Stimulated activated CD8-positive, alpha-beta memory T cell treated with anti-CD3 and anti-CD28 coated beads, Interleukin-15, amount 100 ng/mL, for 24 hours (primary cell): ENCODE measurements at places on chromosomes 13 and 19.

GRCh38 chr13:69319656-69320055, 788.0 kb upstream of the ATXN8OS start:
- no peak for DNase-seq

DNA sequence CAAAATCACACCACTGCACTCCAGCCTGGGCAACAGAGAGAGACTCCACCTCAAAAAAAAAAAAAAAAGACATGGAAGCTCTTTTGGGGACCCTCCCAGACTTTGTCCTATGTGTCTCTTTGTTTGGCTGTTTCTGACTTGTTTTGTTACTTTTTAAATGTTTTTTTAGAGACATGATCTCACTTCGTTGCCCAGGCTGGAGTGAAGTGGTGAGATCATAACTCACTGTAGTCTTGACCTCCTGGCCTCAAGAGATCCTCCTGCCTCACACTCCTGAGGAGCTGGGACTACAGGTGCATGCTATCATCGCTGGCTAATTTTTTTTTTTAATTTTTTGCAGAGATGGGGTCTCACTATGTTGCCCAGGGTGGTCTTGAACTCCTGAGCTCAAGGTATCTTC, 16.4 kb upstream of the DPP9 start:
- no peak for DNase-seq

- no peak for DNase-seq
These were observed 13.8 kb downstream of the CILP2 start for GRCh38 chr19:19551853-19552192.

DNA sequence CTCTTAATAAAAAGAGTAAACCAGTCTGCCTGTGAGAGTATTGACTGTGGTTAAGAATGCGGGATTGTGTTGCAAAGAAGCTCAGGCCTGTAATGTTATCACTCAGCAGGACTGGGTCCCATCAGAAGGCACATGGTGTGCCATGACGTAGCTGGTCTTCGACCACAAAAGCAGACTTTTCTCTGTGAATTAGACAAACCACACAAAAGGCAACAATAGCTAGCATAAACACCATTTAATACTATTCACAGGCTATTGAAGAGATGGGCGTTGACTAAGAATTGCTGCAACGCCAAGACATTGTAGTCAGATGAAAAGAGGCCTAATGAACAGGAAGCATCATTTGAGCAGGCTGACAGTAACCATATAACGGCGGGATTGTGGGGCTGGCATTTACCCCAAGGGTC, 235.6 kb upstream of the SOX21 start:
- no peak for DNase-seq

GRCh38 chr13:49140910-49141611, 79.1 kb upstream of the MLNR start:
- no peak for DNase-seq

DNA sequence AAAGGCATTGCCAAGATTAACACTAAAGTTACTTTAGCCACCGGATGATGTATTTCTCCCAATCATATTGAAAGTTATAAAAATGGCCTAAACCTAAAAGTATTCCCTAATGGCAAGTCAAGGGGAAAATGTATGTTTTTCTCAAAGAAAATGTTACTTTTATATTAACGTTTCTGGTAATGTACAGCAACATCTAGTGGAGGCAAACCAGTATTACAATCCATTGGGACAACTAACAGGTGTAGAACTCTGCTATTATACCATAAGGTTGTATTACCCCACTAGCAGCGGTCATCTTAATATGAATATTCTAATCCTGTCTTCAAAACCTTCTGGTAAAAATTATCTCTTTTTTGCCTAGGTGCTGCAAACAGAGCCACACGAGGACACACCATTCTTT, 69.2 kb downstream of the ZNF100 start:
- DNase-seq = no peak

- no peak for DNase-seq
These were observed 144.6 kb downstream of the NBEA start for GRCh38 chr13:35086667-35087066.

DNA sequence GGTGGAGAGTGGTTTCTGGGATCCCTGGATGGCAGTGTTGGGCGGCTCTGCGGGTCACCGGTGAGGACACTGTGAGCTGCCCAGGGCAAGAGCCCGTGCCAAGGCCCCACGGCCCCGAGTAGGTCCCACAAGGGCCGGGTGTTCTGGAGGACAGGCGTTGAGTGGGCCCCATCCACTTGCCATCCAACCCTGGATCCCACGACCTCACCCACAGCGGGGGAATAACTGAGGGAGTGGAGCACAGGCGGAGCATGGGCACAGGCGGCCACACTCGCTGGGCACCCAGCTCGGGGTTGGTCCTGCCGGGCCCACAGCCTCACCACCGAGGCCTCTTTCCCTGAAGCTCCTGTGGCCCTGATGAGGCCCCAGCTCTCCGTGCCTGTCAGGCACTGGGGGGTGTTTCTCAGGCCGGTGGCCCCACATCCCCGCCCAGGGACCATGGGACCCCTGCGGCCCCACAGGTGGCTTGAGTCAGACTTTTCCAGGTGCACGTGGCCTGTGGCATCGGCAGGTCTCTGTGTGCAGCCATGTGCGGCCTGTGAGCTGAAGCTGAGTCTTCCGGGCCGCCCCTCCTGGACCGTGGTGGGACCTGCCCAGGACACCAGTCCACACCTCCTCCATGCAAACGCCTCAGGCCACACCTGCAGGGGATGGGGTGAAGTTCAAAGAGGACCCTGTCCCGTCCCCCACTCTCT, 16.6 kb downstream of the TMEM255B start:
- DNase-seq = no peak

DNA sequence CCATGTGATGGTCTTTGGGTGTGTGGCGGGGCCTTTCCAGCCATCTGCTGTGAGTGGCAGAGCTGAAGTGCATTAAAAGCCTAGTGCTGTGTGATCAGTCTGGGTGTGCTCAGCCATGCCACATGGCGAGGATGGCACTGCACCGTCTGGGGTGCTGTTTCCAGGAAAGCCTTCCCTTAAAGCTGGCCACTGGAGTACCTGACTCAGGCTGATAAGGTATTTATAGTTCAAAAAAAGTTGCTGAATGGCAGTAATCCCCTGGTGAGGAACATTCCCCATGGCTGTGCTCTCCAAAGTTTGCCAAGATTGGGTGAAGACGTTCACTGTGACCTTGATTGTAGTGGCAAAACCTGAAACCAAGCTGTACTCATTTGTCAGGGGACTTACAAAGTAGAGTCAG, 6.0 kb downstream of the GPI start:
- no peak for DNase-seq

GRCh38 chr19:48755084-48755641, at the start of gene FGF21:
Gene FGF21 (plus strand): TSS chr19:48755524. CDS start chr19:48756237, 713 bp downstream.
- no peak for DNase-seq

DNA sequence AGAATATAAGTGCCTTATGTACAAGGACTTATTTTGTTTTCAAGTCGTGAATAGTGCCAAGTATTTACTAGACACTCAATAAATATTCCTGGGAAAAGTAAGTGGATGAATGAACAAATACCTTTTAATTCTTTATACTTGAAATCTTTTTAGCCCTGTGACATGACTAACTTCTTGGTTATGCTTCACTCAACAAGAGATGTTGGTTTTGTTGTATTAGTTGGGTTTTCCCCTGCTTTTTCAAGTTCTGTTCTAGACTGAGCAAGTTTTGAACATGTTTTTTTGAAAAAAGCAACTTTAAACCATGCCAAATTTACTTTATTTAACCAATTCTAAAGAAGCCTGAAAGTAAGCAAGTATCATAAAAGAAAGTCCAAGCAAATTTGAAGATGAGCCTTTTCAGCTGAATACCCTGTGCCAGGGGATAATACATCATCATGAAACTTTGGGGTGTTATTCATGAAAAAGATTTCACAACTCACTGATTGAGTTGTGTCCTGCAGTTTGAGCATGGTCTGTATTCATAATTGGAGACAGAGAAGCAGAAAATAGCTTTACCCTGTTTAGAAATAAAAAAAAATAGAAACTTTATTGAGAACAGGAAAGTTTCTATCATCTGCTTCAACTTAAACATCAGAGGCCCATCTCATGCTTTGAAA, 11.1 kb downstream of the LMO7 start:
- DNase-seq = no peak

GRCh38 chr19:5646703-5647102, 23.8 kb downstream of the SAFB start:
- no peak for DNase-seq

DNA sequence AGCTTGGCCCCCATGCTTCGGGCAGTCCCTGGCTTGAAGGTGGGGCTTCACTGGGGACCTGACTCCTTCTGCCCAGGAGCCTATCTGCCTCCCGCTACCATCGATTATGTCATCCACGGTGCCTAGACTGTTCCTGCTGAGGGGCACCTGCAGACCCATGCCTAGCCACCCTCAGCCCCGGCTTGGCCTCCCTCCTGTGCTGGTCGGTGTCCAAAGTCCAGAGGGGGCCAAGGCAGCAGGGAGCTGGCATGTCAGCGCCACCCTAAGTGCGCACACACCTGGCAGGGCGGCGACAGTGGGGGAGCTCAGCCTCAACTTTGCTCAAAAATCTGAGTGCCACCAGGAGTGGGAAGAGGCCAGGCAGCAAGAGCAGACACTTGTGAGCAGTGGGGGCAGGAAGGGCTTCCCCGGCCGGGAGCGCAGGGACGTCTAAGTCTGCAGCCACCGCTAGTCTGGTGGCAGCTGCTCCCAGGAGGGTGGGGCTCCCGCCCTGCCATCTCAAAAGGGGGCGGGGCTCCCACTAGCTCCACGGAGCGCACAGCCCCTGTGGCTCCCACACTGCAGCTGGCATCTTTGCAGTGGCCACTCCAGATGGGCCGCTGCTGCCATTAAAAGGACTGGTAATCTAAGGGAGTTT, 13.5 kb upstream of the URAD start:
- DNase-seq = no peak

DNA sequence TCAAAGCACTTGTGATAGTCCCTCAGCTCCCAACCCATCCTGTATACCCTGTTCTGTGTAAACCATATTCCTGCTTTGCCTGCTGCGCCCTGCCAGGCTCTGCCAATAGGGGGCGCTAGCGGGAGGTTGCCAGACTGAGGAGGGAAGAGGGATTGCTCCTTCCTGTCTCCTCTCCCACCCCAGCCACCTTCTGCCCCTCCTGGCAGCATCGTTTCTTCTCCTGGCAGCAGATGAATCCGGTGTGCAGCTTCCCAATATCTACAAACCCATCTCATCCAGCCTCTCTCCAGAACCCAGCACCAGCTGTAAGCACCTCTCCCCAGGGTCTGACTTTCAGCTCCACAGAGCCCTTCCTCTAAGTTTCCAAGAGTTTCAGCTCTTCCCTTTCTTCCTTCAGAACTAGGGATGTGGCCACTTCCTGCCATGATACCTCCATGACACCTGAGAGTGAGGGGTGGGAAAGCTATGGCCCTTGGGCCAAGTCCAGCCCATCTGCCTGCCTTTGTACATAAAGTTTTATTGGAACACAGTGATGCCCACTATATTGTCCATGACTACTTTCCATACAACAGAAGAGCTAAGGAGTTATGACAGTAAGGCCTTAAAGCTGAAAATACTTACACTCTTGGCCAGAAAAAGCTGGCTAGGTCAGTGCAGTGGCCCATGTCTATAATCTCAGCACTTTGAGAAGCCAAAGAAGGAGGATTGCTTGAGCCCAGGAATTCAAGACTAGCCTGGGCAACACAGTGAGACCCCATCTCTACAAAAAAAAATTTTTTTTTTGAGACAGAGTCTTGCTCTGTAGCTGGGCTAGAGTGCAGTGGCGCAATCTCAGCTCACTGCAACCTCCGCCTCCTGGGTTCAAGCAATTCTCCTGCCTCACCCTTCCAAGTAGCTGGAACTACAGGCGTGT, 34.5 kb upstream of the ATP1A3 start:
- no peak for DNase-seq

- DNase-seq = no peak
These were observed 18.9 kb upstream of the ZSCAN5A start for GRCh38 chr19:56333506-56333905.

- no peak for DNase-seq
These were observed 51.6 kb upstream of the UBL3 start for GRCh38 chr13:29901710-29902631.

- peak; percentile 33 for DNase-seq
These were observed at the start of gene ZNF541 for GRCh38 chr19:47573071-47574026. Gene ZNF541 (minus strand): TSS chr19:47573148. CDS start chr19:47555856, 17,292 bp downstream.

DNA sequence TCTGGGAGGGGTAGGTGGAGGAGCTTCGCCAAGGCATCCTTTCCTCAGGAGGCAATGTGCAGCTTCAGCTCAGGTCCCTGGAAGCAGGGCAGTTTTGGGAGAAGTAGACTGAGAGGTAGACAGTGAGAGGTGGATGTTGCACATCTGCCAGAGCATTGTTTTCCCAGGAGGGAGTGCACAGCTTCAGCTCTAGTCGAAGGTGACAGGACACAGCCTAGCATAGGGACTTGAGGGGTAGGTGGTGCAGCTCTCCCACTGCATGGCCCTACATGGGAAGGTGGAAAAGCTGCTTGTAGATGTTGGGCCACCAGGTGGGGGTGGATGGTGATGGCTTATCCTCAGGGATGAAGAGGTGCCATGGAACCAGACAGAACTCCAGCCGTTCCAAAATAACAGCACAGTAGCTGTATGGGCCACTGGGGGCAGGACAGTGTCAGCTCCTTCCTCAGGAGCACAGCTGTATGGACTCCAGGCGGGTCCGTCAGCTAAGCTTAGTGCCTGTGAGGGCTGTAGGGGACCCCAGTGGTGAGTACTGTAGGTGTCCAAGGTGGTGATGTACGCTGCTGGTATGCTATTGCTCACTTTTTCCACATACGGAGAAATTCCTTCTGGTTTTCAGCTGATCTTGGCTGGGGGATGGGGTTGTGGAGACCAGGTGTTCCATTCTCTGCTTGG, 17.4 kb upstream of the ZNF543 start:
- no peak for DNase-seq

DNA sequence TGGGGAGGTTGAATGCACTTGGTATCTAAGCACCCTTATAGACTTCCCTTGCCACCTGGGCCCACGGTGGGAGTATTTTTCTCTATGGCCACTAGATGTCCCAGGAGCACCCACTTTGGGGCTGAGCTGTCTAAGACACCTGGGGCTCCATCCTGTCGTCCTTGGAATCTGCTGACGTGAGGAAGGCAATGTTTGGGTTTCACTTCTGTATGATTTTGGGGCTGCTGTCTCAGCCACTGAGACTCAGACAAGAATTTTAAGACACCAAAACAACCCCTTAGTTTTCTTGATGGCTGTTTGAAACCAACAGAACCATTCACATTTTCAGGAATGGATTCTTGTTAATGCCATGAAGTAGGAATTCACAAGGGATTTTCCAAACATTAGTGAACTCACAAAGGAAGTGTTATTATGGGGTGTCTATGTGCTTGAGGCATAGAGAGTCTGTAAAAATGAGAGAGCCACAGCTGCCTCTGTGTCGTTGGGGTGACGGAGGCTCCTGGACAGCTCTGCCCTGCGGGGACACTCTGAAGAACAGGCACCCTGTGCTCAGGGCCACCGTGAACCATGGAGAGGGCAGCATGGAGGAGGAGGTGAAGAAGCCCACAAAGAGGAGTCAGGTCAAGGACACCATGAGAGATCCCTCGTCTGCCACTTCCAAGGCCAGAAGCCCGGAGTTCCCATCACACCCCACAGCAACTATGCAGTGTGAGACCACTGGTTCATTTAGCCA, 106.8 kb upstream of the SPATA13 start:
- DNase-seq = no peak

DNA sequence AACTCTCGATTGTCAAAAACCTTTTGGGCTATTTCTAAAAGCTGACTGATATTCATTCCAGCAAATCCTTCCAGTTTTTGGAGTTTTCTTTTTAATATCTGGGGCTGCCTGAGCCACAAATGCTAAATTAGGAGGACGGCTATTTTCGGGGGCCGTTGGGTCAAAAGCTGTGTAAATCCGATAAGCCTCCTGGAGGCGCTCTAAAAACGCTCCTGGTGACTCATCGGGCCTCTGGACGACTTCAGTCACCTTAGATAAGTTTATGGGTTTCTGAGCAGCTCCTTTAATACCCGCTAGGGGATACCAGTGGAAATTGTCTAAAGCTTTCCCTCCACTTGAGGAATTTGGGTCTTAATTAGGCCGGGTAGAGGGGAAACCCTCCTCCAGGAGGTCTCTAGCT, 66.4 kb downstream of the ZNF730 start:
- DNase-seq = no peak
